NCI-H1436 treated with DMSO at 0.1 percent for 48 hours (cell line): ENCODE measurements at places on chromosomes 6 and 20.

- DNase-seq = no peak
These were observed 38.5 kb downstream of the TSPYL4 start for GRCh38 chr6:116215414-116215813.

DNA sequence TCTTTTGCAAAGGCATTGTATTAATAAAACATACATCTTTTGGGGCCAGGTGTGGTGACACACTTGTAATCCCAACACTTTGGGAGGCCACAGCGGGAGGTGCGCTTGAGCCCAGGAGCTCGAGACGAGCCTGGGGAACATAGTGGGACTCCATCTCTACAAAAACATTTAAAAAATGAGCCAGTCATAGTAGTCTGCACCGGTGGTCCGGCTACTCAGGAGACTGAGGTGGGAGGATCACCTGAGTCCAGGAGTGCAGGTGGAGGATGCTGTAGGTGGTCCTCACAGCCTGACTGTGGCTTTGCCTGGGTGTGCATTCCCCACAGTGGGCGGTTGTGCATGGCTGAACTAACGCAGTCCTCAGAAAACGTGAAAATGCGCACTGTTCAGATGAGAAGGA lies 162.5 kb downstream of the DLL1 start:
- DNase-seq = no peak

DNA sequence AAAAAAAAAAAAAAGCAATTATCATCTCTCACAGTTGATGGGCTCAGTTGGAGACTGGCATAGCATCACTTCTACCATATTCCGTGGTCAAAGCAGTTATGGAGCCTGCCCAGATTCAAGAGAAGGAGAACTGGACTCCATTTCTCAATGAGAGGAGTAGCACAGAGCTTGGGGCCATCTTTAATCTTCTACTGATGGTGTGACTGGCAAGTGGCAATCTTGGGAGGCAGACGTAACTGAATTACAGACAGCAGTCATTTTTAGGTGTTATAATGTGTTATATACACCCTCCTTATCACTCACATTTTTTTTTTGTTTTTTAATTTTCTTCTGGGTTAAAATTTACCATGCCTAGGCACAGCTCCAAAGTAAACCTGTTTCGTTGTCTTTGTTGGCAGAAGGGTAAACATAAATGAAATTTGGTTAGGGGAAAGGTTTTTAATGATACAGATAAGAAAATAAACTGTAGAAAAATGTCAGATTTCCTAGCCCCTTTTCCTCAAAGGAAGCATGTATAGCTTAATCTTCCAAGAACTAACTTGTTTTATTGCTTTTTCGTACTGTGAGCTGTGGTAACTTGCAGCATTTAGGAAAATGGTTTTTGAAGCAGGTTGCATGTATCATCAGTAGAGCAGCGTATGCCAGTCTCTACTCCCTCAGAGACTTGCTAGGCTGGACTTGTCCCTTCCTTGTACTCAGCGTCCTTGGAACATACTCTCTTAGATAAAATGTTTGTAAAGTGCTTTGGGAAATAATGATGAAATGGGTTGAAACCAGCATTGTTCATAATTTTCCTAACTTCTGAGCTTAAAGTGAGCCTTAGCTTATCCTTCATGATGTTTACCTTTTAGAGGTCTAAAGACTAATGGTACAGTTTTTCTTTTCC lies 25.7 kb downstream of the ZFAND3 start:
- no peak for DNase-seq

DNA sequence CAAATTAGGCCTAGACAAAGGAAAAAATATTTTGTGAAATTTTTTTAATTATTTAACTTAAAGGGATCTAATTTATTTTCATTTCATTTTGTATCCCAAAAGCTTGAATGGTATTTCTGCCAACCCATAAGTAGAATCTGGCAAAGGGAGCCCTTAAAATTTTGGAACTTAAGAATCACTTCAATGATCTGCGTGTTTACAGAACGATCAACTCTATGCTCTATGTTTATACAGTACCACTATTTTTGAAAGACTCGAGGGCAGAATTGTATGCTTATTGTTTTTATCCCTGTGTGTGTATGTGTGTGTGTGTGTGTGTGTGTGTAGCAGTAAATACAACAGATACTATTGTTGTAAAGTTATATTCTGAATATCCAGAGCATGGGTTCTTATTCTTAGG lies 39.2 kb downstream of the METTL24 start:
- DNase-seq = no peak

GRCh38 chr20:10543480-10543879 lies 108.4 kb downstream of the SLX4IP start:
- no peak for DNase-seq

DNA sequence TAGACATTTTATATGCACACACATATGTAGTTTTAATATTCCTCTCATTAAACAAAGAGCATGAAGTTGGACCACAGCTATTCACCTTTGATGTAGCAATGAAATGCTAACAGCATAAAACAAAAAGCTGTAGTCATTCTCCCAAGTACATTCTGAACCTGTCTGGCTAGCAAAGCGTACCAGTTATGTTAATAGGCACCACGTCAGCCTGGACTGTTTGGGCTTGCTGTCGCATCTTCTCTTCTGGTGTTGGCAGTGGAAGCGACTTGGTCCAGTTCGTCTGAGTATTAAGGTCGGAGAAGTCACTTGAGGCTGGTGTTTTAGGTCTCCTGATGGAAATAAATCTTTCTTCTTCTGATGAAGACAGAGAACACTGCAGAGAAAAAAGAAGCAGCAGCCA lies 42.8 kb downstream of the HEBP2 start:
- DNase-seq = no peak

DNA sequence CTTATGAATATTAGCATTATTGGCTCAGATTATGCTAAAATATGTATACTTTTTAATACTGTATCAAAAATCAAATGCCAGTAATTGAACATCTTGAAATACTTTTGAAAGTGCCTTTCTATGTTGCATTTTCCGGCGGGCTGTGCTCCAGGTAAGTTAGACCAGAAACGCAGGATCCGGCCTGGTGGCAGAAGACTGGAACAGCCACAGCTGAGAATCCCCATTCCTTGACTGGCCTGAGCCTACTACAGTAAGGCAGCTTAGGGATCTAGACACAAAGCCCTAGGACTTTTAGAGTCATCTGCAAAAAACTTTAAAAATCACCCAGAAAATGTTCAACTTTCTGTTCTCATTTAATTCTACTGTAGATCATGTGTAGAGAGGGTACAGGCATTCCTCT lies 138.8 kb upstream of the C6orf118 start:
- DNase-seq = no peak

DNA sequence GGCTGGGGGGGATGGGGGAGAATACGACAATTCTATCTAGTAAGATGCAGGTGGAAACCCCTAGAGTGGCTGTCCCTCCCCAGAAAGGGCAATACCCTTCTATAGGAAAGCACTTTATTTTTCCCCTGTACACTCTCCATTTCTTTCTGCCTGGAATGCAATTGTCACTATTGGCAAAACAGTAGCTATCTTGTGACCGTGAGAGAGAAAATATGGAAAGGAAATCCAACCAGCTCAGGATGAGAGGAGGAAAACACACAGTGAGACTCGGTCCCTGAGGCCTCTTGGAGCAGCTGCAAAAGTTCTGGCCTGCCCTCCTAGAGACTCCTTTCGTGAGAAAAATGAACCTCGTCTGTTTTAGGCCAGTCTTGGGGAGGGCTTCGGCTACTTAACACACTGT lies 43.4 kb downstream of the FAM50B start:
- no peak for DNase-seq

GRCh38 chr6:2848851-2849250 lies 7.2 kb upstream of the SERPINB1 start:
- no peak for DNase-seq

GRCh38 chr20:31578448-31579138 lies 26.5 kb upstream of the ID1 start:
- no peak for DNase-seq

- no peak for DNase-seq
These were observed 429.0 kb upstream of the NRSN1 start for GRCh38 chr6:23696992-23697391.

DNA sequence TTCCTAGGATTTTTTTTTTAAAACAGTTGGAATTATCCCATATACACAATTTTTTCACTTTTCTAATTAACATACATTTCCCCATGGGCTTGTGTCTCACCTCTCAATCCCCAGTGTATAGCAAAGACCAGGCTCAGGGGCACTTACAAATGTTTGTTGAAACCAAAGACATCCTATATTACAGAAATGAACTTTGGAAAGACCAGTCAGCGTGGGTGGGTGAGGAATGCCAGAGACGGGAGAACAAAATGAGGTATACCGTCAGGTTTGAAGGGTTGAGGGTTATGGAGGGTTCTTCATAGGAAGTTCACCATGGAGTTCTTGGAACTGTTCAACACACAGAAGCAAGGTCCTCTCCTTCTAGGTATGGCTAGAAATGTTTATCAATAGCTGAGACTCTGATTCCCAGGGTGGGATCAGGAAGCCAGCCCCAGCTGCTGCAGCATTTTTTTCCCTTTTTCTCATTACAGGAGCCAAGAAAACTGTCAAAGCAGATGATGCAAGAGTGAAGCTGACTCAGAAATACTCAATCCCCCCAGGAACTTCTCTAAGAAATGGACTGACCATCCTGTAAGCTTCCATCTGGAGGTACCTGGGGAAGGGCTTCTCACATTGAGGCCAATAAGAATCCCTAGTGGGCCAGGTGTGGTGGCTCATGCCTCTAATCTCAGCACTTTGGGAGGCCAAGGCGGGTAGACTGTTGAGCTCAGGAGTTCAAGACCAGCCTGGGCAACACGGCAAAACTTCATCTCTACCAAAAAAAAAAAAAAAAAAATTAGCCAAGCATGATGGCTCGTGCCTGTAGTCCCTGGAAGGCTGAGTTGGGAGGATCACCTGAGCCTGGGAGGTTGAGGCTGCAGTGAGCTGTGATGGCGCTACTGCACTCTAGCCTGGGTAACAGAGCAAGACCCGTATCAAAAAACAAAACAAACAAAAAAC lies 15.9 kb upstream of the TBC1D20 start:
- no peak for DNase-seq

GRCh38 chr6:56505512-56506260 lies 137.0 kb downstream of the DST start:
- DNase-seq = no peak

GRCh38 chr6:90072935-90073464 lies 178.7 kb downstream of the GJA10 start:
- no peak for DNase-seq

DNA sequence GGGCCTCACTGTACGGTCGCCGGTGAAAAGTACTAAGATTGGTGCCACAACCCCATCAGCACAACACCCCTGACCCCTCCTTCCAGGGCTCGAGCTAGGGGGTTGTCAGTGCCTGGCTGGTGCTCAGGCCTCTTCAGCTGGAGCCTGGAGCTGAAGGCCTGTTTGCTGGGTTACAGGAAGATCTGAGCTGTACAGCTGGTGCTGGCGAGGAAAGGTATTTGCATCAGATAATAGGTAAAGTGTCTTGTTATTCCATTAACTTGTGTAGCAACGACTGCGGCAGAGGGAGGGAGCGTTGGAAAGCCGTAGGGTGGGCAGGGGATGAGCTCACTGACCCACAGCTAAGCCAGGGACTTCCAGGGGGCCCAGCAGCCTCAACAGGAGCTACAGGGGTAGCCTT lies 15.8 kb upstream of the SIRPA start:
- no peak for DNase-seq

DNA sequence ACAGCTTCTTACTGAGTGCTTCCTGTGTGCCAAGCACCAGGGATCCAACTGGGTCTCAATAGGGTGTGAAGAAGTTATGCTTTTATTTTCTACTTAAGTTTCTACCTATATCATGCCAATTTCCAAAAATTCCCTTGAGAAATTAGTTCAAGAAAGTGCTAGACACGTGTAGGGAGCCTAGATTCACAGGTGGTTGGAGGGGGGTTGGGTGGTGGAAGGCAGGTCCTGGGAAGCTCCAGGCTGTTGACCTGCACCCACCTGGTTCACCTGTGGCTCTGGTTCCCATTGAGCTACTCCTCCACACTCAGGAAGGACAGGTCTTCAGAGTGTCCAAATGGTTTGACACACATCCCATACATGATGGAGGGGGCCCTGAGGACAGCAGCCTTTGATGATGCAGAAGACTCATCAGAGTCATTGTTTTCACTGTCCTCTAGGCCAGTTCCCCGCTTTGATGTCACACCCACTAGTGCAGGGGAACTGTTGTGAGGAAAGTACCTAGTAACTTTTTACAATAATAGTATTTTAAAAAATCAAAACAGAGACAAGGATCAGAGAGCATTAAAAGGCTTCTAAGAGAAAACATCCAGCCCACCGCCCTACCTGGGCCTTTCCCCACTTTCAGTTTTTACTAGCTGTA lies 39.8 kb upstream of the MYL9 start:
- no peak for DNase-seq

- DNase-seq = no peak
These were observed 523 bp downstream of the CPXM1 start for GRCh38 chr20:2799688-2800520.

- no peak for DNase-seq
These were observed 212.6 kb downstream of the MOXD1 start for GRCh38 chr6:132188556-132189264.

DNA sequence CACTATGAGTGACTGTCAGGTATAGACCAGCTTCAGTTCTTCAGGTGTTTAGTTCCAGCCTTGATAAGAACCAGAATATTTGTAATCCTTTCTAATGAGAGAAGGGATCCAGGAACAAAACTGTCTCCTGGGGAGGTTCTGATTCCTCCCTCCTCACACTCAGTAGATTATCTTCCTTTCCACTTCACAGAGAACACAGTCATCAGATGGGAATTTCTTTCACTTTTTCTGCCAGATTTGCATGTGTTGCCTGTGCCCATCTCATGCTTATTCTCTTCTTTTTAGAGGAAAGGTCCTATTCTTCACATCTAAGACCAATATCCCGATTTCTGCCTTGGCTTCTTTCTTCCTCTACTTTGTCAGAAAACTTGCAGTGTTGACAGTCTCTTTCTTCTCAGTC lies 50.8 kb downstream of the CD109 start:
- DNase-seq = no peak

GRCh38 chr20:37519508-37520418 lies 1.3 kb upstream of the NNAT start:
- peak; percentile 33 for DNase-seq

GRCh38 chr6:75492386-75493153 lies 1.0 kb downstream of the FILIP1 start:
- DNase-seq = no peak

GRCh38 chr6:109393886-109394281 lies 11.6 kb upstream of the CD164 start:
- DNase-seq = no peak

GRCh38 chr6:108097882-108098281 lies 23.3 kb upstream of the OSTM1 start:
- DNase-seq = no peak

- no peak for DNase-seq
These were observed 973 bp downstream of the CD40 start for GRCh38 chr20:46119028-46119546.

- no peak for DNase-seq
These were observed 97.5 kb downstream of the ZMYND8 start for GRCh38 chr20:47258745-47259695.

- DNase-seq = no peak
These were observed 33.6 kb upstream of the HSF2 start for GRCh38 chr6:122365775-122366403.
